Hematopoietic multipotent progenitor cell treated with erythropoietin and hydrocortisone succinate and interleukin-3 and kit ligand, for 8 days (in vitro differentiated cells): ENCODE measurements at places on chromosomes 3 and 15.

- DNase-seq: no peak
These were observed 378.7 kb upstream of the ATP11B start for GRCh38 chr3:182414586-182414985.

DNA sequence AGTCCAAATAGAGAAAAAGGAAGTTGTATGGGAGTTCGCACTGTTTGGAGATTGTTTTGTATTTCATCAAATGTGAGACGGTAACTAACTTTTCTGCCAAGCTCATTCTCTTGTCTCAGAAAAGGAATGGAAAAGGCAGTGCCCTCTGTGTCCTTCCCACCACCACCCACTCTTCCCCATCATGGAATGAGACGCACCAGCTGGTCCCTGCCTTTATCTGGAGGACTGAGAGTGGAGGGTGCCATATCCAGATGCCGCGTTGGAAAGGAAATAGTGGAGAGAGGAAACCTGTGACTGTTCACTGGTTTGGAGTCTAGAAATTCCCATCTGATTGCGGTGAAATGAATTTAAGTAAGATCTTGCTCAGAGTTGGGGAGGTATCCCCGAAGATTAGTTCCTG is 3.7 kb upstream of the CCK start:
- no peak for DNase-seq

- DNase-seq: no peak
These were observed 551.5 kb downstream of the FOXP1 start for GRCh38 chr3:71031914-71032521.

DNA sequence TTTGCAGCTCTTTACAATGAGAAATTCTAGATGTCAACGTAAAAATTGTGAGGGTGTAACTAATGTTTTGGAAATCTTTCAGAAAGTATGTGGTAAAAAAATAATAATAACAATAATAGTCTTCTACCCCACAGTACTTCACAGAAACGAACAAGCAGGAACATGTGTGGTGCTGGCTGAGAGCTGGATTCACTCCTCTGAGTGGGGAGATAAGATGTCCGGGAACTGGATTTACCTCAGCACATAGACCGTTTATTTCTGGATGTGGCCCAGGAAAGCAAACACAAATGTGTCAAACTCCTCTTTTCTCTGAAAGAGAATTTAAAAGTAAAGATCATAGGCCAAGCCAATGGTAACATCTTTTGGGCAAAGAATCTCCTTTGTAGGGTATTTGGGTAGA is 103.4 kb downstream of the SLC49A4 start:
- DNase-seq: no peak

DNA sequence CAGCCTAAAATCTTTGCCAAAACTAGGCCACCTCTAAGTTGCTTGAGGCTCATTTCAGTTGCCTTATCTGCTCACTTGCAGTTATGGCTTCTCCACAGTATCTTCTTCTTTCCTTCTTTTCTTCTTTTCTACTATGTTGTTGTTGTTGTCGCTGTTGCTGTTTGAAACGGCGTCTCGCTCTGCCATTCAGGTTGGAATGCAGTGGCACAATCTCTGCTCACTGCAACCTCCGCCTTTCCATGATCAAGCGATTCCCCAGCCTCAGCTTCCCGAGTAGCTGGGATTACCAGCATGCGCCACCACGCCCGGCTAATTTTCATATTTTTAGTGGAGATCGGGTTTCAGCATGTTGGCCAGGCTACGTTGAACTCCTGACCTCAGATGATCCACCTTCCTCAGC is 210.8 kb upstream of the NR2F2 start:
- DNase-seq: no peak

DNA sequence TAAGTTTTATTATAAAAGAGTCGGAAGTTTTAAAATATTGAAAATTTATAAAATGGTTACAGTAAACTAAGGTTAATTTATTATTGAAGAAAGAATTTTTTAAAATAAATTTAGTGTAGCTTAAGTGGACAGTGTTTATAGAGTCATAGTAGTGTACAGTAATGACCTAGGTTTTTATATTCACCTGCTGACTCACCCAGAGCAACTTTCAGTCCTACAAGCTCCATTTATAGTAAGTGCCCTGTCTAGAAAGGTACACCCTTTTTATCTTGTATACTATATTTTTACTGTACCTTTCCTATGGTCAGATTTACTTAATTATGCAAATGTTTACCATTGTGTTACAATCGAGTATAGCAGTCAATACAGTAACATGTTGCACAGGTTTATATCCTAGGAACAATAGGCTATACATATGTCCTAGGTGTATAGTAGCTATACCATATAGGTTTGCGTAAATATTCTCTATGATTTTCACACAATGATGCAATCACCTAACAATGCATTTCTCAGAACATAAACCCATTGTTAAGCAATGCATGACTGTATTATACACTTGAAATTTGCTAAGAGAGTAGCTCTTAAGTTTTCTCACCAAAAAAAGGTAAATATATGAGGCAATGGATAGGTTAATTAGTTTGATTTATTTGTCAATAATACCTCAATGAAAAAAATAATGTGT is 106.9 kb upstream of the CD96 start:
- no peak for DNase-seq

DNA sequence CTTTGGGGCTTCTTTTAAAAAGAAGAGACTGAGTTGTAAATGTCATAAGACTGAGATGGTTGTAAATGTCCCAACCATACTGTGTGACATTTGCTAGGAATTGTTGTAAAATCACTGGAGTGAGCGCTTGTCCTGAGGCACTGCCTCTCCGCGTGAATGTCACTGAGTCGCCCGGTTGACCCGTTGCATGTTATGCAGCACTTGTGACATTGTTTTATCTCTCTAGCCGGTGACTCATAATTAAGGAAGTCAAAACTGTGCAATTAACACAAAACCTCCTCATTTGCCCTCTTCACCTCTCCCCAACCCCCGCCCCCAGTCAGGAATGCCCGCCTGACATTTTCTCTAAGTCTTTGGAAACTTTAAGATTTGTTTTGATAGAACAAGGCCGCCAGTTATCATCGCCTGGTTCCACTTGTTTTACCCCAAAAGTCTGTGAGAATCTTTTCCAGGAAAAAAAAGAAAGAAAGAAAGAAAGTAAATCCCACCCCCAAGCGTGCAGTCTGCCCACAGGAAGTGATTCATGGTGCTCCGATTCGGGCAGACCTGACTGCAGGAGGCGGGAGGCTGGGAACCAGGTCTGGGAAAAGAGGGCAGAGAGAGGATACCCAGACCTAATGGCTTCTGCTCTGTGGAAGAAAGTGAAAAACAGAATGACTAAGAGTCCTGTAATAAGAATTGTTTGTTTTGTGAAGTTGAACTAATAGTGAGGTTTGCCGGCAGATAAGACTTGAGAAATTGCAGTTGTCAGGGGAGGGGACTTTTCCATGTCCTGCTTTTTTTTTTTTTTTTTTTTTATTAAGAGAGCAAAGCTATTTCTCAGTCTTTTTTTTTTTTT is 84.8 kb downstream of the SMAD3 start:
- DNase-seq: peak; percentile 25

- no peak for DNase-seq
These were observed 19.7 kb downstream of the SSR3 start for GRCh38 chr3:156535162-156535627.

DNA sequence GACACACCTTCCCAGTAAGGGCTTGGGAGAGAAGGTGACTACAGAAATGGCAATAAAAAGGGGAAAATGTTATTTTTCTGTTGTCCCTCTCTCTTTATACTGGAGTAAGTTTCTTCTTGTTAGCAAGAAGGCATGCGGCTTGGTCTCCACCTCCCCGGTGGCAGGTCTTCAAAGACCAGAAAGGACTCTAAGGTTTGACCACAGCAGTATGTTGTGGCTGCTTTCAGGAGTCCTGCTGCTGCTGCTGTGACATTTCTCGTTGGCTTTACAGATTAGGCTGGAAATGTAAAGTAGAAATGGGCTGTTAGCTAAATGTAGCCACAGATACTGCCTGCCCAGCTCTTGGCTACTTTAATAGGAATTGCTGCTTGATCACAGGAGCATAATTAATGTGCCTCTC is 175.8 kb upstream of the ZBTB20 start:
- DNase-seq: no peak

DNA sequence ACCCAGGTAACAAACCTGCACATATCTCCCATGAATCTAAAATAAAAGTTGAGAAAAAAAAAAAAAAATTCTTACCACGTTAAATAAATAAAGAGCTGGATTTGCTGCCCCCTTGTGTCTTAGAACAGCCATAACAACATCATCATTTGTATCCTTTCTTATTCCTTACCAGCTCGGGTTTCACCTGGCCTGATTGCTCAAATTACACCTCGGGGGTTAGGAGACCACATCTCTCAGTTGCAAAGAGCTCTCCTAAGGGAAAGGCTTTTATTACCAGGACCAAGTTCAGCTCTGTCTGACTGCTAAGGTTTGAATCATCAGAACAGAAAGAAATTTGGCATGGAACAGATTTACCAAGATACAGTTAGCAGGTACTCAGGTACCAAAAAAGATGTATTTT is 25.8 kb upstream of the RPL39L start:
- peak; percentile 71 for DNase-seq

DNA sequence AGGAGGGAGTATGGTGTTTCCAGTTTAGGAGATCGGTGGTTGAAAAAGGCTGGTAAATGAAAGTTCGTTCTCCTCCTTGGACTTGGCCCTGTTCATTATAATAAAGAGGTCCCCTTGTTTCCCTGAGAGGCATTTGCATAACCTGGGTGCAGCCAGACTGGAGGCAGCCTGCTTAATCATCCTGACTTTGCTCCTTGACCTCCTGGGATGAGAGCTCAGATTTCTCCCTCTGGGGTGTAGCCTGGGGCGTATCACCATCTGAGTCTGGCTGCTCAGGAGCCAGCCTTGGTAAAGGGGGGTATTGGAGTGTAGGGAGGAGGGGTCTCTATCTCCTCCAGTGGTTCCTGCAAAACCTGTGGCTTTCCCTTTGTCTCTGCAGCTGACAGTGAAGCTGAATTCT is 21.3 kb upstream of the ACAD9 start:
- no peak for DNase-seq

GRCh38 chr3:52439426-52440248 is 5.3 kb downstream of the SEMA3G start:
- no peak for DNase-seq

DNA sequence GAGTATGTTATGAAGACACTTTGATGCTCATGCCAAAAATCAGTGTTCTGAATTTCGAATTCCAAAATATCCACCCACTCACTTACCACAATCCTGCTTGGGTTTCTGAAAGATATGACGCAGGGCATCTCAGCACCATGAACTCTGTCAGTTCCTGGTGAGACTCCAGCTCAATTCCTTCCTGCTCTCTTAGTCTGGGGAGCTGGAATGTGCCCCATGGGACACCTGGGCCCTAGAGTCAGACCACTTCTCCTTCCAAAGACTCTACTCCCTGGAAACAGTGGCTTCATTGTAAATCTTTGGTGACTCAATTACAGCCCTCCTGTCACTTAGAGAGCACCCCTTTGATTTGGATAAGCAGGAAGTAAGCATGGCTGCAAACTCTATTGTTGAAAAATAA is 50.5 kb downstream of the CD86 start:
- DNase-seq: no peak

GRCh38 chr3:12454816-12455121 is 29.5 kb upstream of the TSEN2 start:
- no peak for DNase-seq

GRCh38 chr3:119225121-119225520 is 15.6 kb downstream of the B4GALT4 start:
- DNase-seq: peak; percentile 71

DNA sequence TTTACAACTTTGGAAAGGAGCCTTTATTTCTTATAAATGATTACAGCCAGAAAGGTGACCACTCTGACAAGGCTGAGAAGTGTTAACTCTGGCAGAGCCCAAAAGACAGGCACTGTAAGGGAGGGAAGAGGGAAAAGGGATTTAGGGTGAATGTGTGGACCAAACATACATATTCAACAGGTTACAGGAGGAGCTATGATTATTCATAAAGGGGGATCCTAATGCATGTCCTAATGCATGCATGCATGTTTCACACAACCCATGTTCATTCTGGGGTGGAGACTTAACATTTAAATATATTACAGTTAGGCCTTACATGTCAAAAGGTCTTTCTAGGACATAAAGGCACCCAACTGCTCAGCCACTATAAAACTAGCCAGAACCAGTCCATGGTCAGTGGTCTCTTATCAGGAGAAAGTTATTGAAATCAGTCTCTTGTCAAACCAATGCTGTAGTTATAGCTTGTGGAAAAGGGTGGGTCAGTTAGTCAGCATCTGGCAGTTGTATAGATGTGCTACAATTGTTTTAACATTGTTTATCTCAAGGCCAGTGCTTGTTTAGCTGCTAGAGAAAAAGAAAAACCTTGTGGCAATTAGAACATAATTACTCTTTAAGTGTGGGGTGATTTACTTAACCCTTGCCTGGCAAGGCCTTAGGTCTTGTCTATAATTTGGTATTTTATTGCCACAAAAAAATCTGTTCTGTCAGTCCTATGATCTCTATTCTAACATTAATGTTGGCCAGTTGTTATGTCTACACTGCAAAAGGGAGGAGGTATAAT is 77.5 kb downstream of the RAD18 start:
- DNase-seq: peak; percentile 30

DNA sequence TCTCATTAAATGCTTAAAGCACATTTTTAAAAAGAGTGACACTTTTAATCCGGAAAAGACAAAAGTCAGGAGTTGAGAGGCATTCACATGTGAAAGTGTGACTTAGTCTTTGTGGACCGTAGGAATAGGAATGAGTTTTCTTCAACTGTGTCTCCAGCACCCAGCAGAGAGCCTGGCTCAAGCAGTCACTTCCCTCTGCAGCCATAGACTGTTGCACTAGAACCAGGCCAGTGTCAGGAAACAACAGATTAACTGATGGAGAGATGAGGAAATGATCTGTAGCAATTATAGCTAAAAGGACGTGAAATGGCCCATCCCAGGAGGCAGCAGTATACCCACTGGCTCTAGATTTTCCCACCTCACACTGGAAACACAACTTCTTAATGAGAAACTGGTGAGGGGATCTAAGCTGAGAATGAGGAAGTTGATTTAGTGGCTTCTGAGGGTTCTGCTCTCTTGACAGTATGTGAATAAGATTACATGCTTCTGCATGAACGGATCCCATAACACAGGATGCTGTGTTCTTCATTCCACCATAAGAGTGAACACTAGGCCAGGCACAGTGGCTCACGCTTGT is 19.8 kb downstream of the CFAP92 start:
- DNase-seq: no peak

DNA sequence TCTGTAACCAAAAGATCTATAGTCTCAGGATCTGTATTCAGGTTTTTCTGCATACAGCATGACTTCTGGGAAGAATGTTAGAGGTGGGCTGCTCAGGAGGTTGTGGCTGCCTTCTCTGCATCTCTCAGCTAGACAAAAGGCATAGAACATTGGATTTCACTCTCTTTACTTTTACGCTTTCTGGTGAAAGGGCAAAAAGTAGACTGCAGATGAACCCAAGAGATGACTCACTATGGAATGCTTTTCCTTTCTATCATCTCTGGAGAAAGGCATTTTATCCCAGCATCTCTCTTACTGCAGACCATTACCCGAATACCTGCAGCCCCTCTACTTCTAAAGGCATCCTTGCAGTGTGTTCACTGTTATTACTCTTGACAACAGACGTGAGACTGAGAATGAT is 222.2 kb downstream of the WNT5A start:
- no peak for DNase-seq
